ENCODE measurements at places on chromosomes 4 and X.

- no peak for DNase-seq
Observed at GRCh38 chr4:52864793-52865192, 2.7 kb downstream of the RASL11B start.

GRCh38 chr4:13711233-13711785 lies 83.8 kb upstream of the BOD1L1 start:
- DNase-seq: no peak

DNA sequence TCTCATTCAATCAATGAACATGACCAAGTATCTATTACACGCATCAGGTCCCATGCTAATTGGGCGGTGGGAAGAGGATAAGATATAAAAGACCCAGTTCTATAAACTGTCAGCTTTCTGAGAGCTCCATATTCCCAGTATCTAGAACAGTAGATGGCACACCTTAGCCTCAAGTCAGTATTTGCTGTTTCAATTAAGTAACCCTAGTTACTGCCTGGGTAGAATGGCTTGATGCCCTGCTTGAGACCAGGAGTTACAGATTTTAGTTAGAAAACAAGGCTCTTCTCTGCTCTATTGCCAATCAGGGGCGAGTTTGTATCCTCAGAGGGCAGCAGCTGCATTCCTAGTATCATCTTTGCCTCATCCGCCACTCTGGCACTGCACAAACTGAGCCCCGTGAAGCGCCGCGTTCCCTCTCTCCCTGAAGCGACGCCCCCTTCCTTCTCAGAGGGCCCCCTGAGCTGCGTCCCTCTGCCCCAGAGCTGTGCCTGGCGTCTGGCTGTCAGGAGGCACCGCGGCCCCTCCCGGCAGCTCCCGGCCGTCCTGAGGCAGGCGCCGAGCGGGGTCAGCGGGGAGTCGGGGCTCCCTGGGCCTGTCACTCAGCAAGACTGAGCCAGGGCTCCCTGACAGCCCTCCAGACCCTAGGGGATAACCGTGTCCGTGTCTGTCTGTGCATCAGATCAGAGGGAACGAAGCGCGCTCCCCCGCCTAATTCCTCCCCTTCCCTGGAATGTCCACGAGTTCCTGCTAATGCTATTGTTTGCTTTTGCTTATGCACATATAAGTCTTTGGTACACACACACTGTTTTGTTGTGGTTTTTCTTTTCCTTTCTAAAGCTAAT lies 212.4 kb upstream of the TTC29 start:
- DNase-seq: no peak

- DNase-seq: no peak
Observed at GRCh38 chrX:13547671-13548070, 21.7 kb upstream of the EGFL6 start.

DNA sequence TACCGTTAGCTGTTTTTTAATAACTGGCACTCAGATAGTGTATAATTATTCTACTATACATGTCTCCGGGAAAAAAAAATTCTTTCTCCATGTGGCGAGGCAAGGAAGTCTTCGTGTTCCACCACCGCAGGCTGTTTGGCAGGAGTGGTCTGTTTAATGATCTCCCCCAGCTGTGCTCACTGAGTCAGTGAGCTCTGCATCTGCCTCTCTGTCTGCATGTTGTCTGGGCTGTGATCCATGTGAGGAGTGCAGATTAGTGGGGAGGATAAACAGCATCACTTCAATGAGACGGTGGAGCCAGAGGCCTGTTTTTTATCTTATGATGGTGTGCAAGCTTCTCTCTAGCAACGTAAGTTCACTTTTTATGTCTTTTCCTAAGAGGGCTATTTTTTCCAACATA lies 69.8 kb downstream of the RPS3A start:
- no peak for DNase-seq

- DNase-seq: no peak
Observed at GRCh38 chrX:129678614-129679195, 23.9 kb upstream of the APLN start.

GRCh38 chr4:145935253-145936141 lies 3.1 kb downstream of the ZNF827 start:
- no peak for DNase-seq

DNA sequence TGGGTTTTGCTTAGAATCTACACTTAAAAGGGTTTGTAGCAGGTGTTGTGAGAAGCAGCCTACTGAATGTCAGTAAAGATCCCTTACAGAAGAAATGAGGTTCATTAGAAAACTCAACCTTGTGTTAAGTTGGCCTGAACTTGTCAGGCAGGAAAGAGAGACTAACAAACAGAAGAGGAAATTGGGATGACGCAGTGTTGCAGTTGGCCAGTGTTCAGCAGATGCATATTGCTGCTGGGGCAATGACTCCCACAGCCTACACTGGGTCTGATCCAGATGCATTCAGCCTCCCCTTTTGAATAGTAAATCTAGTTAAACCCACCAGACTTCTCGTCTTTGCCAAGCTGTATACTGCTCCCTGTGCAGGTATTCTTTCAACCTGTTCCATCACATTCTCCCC lies 409.4 kb downstream of the UBE2NL start:
- DNase-seq: no peak

GRCh38 chr4:115233600-115233999 lies 120.2 kb upstream of the NDST4 start:
- no peak for DNase-seq

DNA sequence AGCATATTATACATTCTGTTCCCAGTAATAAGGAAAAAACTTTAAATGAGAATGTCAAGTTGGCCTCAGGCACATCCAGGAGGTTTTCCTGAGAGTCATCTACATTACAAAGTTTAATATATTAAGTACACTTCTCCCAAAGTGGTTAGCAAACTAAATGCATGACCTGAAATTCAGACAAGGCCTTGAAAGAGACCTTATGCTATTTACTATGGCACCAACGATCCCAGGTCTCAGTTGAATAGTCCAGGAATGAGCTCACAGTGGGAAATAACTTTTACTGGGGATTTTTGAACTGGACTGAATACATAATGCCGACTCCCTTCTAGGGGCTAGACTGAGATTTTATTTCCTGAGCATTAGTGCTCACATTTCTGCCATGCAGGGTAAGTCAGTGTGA lies 1577.5 kb upstream of the PCDH7 start:
- DNase-seq: no peak

DNA sequence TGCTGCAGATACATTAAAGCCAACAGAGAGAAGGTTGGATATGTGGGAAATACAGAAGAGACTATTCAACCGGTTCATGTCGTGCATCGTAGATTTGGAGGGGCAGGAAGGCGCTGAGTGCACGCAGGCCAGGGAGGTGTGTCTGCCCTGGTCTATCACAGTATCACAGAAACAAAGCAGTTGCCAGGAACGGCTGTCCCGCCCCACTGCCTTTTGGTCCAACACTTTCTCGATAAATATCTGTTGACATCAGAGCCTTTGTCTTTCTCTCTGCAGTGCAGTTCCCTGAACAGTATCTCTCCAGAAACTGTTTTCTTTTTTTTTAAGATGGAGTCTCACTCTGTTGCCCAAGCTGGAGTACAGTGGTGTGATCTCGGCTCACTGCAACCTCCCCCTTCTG lies 151.1 kb upstream of the BCOR start:
- DNase-seq: no peak

DNA sequence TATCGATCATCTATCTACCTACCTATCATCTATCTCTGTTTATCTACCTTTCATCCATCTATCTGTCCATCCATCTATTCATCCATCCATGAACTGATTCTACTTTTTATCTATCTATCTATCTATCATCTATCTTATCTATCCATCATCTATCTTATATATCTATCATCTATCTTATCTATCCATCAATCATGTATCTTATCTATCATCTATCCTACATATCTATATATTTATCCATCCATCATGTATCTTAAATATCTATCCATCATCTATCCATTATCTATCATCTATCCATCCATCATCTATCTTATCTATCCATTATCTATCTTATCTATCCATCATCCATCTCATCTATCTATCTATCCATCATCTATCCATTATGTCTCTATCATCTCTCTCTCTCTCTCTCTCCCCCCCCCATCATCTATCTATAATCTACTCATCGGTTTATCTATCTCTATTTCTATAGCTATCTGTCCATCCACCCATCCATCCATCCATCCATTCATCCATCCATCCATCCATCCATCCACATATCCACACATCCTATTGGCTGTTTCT lies 20.9 kb downstream of the ARSD start:
- no peak for DNase-seq

DNA sequence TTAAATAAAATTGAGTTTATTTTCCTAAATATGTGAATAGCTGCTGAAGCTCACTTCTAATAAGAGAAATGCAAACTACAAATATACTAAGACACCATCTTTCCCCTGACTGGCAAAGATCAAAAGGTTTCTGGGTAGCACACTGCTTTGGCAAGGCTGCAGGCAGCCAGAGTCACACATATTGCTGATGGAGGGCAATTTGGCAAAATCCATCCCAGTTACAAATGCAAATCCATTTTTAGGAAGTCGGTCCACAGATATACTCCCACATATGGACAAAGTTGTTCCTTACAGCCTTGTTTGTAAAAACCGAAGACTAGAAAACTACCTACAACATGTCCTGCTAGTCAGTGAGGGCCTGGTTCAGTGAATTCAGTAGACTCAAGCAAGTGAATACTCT lies 12.4 kb downstream of the USP46 start:
- DNase-seq: no peak

- DNase-seq: no peak
Observed at GRCh38 chr4:75699299-75699698, 25.1 kb upstream of the USO1 start.

DNA sequence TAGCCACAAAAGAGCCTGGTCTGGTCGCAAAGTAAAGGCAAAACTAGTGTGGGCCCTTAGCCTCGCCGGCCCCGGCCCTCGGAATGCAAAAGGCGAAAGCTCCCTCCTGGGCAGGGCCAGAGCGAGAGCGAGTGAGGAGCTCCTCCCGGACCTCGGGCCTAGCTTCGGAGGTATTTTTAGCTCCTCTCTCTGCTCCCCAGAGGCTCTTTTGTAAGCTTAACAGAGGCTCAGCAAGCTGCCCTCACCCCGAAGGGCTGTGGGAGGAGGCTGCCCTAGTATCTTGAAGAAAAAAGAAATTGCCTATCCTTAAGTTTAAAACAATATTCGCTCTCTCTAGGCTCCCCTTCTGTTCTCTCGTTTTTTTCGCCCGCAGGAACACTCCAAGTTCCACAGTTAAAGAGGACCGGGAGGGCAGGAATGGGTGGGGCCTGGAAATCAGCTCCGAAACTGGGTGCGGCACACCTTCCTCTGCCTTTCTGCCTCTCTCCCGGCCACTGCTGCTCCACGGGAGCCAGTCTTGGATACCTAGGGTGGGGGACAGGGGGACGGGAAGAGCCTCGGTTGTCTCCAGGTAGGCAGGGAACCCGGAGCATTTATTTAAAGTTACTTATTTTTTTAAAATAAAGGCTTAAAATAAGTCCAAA lies 12.1 kb downstream of the HAND2 start:
- no peak for DNase-seq

- no peak for DNase-seq
Observed at GRCh38 chr4:121096629-121097028, 24.3 kb upstream of the NDNF start.

GRCh38 chr4:170248029-170248428 lies 158.3 kb upstream of the AADAT start:
- DNase-seq: no peak

DNA sequence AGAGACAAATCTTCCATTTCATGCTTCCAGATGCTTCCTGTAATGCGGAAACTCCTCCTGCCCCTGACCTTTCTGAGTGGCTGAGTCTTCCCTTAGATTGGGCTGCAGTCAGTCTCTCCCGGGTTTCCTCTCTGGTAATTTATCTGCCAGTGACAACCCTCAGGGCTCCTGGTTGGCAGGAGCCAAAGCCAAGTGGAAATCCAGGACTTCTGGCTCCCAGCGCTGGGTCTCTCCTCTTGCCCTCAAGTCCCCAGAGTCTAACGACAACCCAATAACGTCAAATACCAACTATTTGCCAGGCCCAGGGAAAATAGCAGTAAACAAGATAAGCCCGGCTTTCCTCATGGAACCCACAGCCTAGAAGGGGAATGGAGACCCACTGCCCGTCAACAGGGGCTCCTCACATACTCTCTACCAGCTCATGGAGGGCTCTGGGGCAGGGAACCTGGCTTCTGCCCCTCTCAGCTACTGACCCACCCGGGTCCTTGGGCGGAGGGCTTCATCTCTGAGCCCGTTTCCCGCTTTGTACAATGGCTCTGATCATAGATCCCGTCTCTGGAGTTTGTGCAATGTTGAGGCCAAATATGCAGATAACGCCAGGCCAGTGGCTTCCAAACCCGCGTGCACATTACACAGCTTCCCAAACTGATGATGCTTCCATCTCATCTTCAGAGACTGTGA lies 1.1 kb upstream of the TBC1D14 start:
- no peak for DNase-seq

- DNase-seq: peak; percentile 62
Observed at GRCh38 chr4:78951862-78952472, 12.7 kb upstream of the PAQR3 start.

GRCh38 chr4:3709846-3710441 lies 56.2 kb upstream of the ADRA2C start:
- no peak for DNase-seq

GRCh38 chr4:184440595-184441358 lies 33.6 kb downstream of the IRF2 start:
- DNase-seq: no peak

- no peak for DNase-seq
Observed at GRCh38 chr4:154329268-154329868, 162.2 kb downstream of the DCHS2 start.

DNA sequence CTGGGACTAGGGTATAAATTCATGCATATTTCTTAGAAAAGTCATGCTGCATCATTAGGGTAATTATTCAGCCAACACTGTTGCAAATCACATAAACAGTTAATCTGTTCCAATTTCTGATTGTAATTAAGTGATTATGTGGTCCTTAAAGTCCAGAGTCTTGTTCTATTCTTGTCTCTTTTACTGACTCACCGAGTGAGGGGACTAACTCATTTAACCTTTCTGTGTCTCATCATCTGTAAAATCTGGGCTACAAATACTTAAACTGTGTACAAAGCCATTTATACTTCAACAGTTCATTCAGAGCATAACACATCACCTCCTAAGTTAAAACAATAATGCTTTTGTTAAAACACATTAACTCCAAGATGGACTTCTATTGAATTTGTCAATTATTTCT lies 65.4 kb upstream of the KLHL13 start:
- no peak for DNase-seq

- DNase-seq: no peak
Observed at GRCh38 chr4:80058740-80059139, 14.3 kb downstream of the ANTXR2 start.

GRCh38 chrX:150362599-150363481 lies at the start of gene MAMLD1:
Gene MAMLD1, plus strand, starts transcription at chrX:150363317. Its CDS starts 82,200 bp downstream, at chrX:150445517.
- peak; percentile 42 for DNase-seq

- DNase-seq: no peak
Observed at GRCh38 chr4:168831585-168831918, 178.5 kb downstream of the CBR4 start.

- DNase-seq: no peak
Observed at GRCh38 chrX:118571836-118572235, 76.2 kb downstream of the DOCK11 start.
